ENCODE measurements at places on chromosomes 2 and 18.

GRCh38 chr2:220931491-220931890 is 640.6 kb downstream of the EPHA4 start:
- no peak for DNase-seq

GRCh38 chr2:179255129-179255528 is 9.5 kb downstream of the SESTD1 start:
- no peak for DNase-seq

- DNase-seq: no peak
Measured at GRCh38 chr2:186639939-186640338, 50.1 kb downstream of the ITGAV start.

DNA sequence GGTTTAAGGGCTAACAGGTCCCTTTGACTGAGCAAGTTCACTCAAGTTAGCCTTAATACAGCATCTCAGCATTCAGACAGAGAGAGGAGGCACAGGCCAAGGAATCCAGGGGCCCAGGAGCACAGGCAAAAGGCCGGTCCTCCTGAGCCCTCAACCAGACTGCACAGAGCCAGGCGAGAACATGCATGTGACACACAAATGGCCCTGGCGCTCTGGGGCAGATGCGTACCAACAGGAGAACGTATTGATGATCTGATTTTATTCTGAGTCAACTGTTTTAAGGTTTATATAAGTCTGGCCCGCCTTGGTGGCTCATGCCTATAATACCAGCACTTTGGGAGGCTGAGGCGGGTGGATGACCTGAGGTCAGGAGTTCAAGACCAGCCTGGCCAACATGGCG is 34.9 kb downstream of the KCNIP3 start:
- no peak for DNase-seq

- no peak for DNase-seq
Measured at GRCh38 chr2:212364112-212364985, 174.3 kb downstream of the ERBB4 start.

- DNase-seq: no peak
Measured at GRCh38 chr2:239311132-239312040, 89.4 kb downstream of the HDAC4 start.

GRCh38 chr2:160493227-160494028 is at the start of gene RBMS1:
Gene RBMS1 (minus strand): TSS chr2:160493807. CDS start chr2:160493363, 444 bp downstream.
- DNase-seq: peak; percentile 65

DNA sequence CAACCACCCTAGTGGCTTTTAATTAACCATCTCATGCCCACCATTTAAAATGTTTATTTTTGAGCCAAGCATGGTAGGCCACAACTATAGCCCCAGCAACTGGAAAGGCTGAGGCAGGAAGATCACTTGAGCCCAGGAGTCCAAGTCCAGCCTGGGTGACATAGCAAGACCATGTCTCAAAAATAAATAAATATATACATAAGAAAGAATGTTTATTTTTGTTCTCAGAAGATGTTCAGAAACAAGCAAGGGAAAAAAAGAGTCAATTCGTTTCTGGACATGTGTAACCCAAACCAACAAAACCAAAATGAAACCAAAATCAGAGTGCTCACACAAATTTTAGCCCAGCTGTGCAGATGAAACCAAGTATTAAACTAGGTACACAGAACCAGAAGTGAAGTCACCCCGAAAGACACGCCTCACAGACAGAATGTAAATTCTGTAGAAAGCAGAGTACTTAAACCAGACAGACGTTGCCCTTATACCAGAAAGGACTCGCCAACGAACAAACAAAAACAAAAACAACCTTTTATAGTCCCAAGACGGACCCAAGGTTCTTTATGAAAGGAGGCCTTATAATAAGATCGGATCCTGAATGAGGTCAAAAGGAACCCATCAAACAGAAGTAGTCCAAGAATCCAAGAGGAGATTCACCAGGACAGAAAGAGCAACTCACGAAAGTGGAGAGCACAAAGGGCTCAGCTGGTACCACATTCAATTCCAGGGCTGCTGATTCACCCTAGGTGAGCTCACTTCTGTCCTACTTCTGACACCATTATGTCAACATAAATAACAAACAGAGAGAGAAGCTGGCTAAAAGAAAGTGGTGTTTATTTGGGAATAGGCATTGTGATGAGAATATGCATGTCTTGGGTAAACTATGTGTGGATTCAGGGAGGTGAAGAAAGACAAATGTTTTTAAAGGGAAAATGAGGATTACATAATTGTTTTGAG is 31.8 kb upstream of the MTCL1 start:
- DNase-seq: no peak

DNA sequence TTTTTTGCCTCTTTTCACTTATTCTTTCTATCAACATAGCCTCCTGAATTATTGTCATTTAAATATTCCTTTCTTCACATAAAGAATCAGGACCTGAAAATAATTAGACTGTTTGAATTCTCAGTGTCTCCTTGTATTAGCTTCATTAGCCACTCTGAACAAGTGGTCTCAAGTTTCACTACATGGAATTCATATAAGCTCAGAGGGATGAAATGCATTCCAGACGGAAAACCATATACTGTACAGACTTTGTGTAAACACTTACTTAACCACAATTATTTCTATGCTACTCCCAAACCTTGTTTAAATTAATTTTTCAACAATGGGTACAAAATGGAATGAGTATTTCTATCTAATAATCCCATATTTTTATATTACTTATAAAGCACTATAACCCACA is 53.4 kb downstream of the CHN1 start:
- DNase-seq: no peak

- peak; percentile 45 for DNase-seq
Measured at GRCh38 chr18:43277164-43277600, at the start of gene SYT4. Gene SYT4 (minus strand): TSS chr18:43277490. CDS start chr18:43277281, 209 bp downstream.

GRCh38 chr2:101692041-101692440 is 5.5 kb upstream of the MAP4K4 start:
- DNase-seq: peak; percentile 47

GRCh38 chr2:9415516-9416169 is 7.7 kb downstream of the ITGB1BP1 start:
- no peak for DNase-seq

DNA sequence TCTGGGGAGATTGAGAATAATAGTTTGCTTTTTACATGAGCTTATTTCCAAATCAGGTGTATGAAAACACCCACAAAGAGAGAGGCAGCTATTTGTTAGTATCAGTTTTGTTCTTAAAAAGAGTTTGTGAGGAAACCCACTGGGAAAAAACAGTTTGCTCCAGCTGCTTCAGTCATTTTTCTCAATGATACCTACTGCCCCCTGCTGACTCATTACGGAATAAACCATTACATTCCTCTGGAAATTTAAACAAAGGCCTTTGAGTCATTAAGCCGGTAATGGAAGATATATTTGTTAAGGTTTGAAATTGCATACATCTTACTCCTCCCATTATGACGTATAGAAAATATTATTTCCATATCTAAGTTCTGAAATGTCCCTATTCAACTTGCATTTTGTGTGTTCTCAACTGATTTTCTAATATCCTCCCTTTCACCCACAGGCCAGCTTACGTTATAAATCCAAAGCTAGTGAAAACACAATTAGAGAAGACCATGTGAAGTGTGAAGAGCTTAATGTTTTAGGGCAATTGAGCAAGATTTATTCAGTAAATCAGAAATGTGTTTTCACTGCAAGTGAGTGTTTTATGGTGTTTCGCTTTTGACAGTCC is 761.6 kb downstream of the DSC3 start:
- DNase-seq: peak; percentile 64

GRCh38 chr2:219387306-219388120 is at the start of gene DNPEP:
Gene DNPEP (minus strand): TSS chr2:219387912. CDS start chr2:219387794, 118 bp downstream.
- peak; percentile 94 for DNase-seq

DNA sequence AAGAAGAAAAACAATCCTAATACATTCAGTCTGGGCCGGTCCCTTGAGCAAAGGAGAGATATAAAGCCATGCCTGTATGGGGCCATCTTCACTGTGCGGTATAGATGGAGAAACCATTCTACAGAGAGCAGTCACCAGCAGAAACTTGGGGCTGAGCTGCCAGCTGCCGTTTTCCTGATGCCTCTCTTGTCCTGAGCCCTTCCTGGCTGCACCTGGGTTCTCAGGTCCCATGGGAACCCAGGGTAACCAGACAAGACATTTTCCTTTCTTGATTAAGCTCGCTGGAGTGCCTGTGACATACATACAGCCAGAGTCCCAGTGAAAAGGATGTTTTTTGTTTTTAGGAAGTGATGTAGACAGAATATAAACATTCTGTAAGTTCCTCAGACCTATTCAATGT is 5.3 kb upstream of the METTL21A start:
- DNase-seq: no peak

GRCh38 chr2:85415980-85416650 is 2.4 kb upstream of the SH2D6 start:
- DNase-seq: no peak

- DNase-seq: peak; percentile 35
Measured at GRCh38 chr2:109128616-109129355, at the start of gene SH3RF3. Gene SH3RF3 (plus strand): TSS chr2:109129205.

- DNase-seq: no peak
Measured at GRCh38 chr2:32711908-32712501, 84.2 kb downstream of the TTC27 start.

DNA sequence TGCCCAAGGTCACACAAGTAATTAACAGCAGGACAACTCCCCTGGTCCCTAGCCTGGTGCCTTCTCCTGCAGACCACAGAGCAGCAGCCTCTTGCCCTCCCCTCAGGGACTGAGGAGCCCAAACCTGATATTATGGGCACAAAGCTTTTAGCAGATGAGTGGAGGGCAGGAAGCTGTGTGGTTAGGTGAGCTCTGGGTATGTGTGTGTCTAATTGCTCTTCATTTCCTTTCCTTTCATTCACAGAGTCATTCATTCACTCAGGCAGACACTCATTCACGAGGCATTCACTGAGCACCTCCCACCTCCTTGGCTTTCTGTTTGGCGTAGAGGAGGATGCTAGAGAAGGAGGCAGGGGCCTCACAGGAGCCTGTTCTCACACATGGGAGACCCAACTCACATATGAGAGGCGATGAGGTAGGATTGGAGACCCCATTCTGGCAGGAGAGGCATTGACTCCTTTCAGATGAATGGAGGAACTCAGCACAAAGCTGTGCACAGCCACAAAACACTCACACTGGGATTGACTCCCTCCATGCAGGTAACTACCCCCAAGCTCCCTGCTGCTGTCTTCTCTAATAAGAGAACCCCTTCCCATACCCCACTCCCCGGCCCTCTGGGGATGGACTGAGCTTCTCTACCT is 306.8 kb upstream of the SKOR2 start:
- DNase-seq: no peak

GRCh38 chr18:55083461-55083860 is 124.2 kb upstream of the CCDC68 start:
- DNase-seq: no peak

GRCh38 chr2:241771286-241772062 is 5.1 kb upstream of the GAL3ST2 start:
- peak; percentile 43 for DNase-seq

DNA sequence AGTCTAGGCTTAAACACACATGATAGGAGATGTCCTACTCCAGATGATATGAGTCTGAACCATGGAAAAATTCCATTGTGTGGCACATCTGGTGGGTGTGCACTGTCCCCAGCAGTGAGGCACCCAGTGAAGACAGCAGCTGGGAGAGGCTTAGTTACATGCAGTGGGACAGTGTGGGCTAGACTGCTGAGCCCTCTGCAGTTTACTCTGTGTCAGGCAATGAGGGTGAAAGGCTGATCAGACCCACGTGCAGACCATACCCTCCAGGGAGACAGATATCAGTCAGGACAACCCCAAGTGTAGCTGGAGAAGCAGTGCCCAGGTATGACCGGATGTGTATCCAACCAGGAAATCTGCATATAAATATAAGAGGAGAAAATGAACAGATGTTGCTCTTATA is 13.4 kb downstream of the IL37 start:
- DNase-seq: peak; percentile 13

- DNase-seq: no peak
Measured at GRCh38 chr2:218357236-218358177, 850 bp downstream of the CATIP start.

DNA sequence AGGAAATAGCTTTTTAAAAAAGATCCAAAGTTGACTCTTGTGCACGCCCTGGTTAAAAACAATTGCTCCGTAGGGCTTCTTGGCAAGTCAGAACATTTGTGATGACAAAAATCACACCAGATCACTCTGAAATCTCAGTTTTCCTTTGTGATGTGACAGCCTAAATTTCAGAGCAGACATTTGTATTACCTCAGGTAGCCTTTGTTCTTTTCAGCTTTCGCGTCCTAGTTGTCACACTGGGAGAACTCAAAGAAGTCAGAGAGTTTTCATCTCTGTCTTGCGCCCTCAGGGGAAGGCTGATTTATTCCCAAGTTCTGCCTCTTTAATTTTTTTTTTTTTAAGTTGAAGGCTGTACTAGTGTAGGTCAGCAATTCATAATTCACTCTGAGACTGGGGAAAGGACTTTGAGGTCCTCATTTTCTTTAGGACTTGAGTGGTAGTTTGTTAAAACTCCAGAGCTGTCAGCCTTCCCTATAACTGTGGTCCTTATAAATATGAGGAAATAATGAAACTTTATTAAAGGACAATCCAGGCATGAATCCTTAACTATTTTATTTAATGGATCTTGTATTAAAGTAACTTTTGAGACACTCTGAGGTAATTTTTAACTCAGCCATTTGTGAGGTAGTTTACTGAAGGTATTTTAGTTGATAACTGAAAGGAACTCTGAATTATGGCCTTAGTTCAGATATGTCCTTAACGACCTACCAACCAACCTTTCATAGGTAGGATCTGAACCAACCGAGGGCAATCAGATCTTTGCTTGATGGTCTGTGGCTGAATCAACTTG is 525.1 kb upstream of the FAM98A start:
- DNase-seq: no peak

- DNase-seq: no peak
Measured at GRCh38 chr18:55089610-55090009, 130.3 kb upstream of the CCDC68 start.

DNA sequence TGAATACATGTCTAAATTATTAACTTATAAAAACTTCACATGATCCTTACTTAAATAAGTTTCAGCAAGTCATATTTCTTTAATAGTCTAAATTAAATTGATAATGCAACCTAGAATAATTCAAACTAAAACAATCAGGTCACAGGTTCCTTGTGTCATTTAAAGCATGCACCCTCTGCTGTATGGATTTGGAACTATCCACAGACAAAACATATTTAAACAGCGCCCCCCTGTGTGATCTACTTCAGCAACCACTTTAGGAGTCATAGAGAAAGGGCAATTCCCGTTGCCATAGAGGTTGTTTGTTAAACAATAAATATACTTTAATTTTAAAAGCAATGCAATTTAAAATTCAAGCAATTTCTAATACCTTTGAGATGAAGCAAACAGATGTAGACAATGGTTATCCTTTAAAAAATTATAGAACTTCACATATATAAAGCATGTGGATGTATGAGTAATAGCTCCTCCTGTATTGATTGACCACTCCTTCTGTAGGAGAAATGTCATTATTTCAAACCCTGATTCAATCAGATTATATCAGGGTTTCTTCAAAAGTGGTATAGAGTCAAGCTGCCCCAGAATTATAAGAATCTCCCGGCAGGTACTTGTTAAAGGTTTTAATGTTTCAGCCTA is 21.2 kb downstream of the GRB14 start:
- DNase-seq: peak; percentile 92

GRCh38 chr2:232345251-232345650 is 33.3 kb upstream of the ALPP start:
- DNase-seq: no peak

DNA sequence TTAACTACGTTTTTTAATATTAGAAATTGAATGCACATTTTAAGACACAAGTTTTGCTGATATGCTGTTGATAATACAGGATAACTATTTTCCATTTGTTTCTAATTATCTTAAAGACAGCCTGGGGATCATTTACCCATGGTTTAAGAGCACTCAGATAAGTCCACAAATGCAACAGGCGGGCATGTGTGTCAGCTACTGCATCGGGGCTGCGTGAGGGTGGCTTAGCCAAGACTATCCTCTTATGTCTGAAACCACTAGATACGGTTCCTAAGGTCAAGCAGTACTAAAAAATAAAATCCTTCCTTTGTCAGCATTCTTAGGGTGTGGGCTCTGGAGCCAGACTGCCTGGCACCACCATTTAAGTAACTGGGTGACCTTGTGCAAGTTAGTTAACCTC is 254.8 kb downstream of the SATB2 start:
- DNase-seq: no peak

All from hematopoietic multipotent progenitor cell treated with erythropoietin and hydrocortisone succinate and interleukin-3 and kit ligand, for 4 days (in vitro differentiated cells).